ENCODE measurements at places on chromosomes 4 and X.

DNA sequence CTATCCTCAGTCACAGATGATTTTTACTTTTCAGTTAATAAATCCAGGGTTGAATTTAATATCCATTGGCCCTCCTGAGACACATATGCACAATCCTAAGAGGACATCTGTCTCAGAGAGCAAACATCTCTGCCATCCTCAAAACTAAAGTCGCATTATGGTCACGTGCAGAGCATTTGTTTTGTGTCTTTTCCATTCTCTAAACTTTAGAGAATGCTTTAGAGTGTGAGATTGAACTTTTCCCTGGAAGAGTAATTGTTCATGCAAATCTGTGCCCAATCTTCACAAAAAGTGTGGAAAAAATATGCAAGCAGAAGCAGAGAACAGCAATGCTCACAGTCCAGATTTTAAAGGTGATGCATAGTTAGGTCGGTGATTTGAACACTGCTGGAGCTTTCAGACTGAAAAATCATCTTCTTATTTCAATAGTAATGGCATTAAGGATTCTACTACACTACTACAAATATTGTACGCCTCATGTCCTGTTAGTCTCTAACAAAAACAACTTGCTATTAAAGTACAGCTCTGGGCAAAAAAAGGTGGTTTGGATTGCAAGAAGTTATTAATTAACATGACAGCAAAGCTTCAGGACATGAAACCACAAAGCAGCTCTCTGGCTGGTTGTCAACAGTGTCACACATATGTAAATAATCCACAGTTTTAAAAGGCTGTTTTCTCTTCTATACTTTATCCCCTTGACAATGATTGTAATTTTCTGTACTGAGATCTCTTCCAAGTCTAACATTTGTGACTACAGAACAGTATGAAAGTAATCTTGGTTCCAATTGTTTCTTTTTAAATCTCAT is 19.9 kb downstream of the DCHS2 start:
- no peak for DNase-seq

DNA sequence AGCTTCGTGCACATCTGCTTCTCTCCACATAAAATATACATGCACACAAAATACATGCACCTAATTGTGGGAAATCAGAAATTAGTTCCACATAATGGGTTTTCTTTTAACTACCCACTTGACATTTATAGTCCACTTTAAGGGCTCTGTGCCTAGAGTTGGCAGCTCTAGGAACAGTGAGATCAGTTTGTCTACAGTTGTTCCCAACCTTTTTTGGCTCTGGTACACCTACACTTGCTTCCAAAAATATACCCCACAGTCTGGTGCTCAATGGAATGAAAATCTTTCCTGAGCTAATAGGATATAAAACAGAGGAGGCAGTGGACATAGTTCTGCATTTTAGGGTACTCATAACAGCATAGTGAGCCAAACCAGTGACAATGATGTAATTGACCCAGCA is 36.1 kb downstream of the HDAC8 start:
- no peak for DNase-seq

- DNase-seq: no peak
These were observed 9.8 kb downstream of the ZBTB33 start for GRCh38 chrX:120260369-120260768.

DNA sequence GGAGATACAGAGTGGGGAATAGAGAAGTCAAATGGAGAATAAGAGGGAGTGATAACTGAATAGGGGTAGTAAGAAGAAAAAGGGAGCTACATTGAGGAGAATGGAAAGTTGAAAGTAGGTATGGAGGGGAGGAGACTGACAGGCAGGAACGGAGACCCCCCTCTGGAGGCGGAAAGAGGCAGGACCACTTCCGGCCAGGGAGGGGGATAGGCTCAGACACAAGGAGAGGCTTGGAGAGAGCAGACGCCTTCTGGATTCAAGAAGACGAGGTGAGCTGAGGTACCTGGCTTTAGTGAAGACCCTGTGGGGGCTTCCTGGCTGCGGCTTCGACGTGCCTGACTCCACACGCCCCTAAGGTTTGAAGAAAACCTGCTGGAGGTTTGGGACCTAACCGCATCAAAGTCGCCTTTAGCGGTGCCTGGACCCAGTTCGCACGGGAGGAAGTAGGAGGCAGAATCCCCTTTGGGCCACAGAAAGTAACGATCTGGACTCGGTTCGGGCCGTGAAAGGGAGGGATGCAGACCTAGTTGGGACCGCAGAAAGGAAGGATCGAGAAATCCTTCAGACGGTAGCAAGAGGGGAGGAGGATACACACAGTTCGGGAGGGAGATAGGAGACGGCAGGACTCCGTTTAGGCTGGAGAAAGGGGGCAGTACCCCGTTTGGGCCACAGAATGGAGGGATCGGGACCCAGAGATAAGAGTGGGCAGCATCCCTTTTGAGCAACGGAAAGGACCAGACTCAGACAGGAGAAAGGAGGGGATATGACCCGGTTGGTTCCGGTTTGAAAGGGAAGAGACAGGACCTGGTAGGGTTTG is at the start of gene TRO:
TRO (plus strand) TSS at position 215 of the 817 bp plus-strand sequence. CDS start 1,423 bp downstream, outside the sequence.
- DNase-seq: no peak

- no peak for DNase-seq
These were observed 76.7 kb downstream of the SLC4A4 start for GRCh38 chr4:71415491-71415890.

- DNase-seq: no peak
These were observed 203.7 kb upstream of the MBNL3 start for GRCh38 chrX:132692526-132692925.

DNA sequence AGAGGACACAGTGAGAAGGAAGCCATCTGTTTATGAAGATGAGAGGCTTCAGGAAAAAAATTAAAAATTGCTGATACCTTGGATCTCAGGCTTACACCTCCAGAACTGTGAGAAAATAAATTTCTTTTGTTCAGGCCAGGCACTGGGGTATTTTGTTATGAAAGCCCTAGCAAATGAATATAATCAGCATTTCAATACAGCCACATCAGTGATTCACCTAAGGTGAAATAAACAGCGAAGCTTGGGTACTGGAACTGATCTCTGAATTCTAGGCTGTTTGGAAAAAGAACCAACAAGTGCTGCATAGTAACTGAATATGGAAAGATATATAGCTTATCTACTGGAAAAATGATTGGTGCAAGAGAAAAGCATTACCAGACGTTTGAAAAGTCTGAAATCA is 88.5 kb downstream of the PDS5A start:
- no peak for DNase-seq

- no peak for DNase-seq
These were observed 99.9 kb downstream of the DCLK2 start for GRCh38 chr4:150178161-150178560.

GRCh38 chr4:183738081-183738673 is 79.1 kb downstream of the TRAPPC11 start:
- DNase-seq: no peak

DNA sequence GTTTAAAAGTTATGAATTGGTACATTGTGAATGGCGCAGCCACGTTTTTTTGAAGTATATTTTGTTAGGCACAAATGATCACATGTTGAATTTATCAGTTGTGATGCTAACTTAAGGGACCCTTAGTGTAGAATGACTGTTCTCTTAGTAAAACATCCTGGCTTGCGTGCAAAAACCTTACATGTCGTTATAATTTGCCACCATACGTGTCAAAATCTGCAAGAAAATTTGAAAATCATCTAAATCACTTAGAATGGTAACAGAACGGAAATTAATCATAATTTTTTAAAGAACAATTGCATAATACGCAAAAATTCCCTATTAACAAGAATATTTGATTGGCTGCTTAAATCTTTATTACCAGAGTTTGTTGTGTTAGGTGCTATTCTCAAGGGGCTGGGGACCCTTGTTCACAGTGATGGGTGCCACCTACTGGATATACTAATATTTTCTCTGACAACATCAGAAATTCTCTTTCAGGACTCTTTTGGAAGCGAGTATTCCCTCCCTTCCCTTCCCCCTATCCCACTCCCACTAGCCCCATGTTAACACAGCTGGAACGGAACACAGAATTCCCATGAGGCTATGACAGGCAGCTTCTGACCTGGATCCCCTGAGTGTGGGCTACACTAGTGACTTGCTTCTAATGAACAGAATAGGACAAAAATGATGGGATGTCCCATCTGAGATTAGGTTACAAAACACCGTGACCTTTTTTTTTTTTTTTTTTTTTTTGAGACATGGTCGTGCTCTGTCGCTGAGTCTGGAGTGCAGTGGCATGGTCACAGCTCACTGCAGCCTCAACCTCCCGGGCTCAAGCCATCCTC is 71.8 kb downstream of the SUPT20HL2 start:
- DNase-seq: no peak

DNA sequence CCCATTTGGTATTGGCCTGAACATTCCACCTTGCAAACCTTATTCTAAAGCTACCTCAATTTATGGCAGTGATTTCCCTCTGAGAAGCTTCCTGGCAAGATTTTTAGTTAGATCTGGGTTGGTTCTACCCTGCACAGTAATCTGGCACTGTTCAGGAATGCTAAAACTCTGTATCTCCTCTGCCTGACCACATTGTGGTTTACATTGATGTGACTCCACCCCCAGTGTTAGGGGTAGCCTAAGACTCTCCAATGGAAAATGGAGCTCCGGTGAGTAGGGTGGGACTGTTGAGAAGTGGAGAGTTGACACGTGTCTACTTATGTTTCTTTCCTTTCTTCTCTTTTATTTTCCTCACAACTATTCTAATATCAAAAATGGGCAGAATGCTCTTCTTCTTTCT is 45.4 kb downstream of the BMPR1B start:
- DNase-seq: no peak

DNA sequence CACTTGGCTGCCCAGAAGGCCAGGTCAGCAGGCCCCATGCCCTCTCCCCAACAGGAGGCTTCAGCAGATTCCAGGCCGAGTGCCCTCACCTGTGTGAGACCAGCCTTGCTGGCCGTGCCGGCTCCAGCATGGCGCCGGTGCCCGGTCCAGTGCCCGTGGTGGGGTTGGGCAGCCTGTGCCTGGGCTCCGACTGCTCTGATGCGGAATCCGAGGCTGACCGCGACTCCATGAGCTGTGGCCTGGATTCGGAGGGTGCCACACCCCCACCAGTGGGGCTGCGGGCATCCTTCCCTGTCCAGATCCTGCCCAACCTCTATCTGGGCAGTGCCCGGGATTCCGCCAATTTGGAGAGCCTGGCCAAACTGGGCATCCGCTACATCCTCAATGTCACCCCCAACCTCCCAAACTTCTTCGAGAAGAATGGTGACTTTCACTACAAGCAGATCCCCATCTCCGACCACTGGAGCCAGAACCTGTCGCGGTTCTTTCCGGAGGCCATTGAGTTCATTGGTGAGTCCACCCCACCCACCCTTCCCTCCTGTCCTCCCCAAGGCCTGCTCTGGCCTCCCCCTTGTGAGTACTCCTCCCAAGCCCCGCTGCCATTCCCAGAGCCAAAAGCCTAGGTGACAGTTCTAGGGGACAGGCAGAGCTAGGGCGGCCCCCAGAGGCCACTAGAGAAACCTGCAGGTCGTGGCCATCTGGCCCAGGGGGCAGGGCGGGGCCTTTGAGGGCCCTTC is 2.3 kb downstream of the DUSP9 start:
- no peak for DNase-seq

DNA sequence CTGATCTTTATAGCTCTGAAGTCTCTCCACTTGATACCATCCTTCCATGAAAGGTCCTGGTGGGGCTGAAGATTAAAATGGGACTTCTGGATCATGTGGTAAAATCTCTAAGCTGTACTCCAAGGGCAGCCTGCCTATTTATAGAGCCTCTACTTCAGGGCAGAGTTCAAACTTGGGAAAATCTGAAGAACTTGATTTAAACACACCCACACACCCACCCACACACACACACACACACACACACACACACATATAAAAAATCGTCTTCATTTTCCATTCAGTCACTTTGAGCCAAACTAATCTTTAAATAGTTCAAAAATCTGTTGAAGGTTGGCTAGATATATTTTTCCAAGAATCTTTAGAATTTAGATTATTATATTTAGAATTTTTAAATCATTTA is 234.9 kb upstream of the GPC4 start:
- no peak for DNase-seq

DNA sequence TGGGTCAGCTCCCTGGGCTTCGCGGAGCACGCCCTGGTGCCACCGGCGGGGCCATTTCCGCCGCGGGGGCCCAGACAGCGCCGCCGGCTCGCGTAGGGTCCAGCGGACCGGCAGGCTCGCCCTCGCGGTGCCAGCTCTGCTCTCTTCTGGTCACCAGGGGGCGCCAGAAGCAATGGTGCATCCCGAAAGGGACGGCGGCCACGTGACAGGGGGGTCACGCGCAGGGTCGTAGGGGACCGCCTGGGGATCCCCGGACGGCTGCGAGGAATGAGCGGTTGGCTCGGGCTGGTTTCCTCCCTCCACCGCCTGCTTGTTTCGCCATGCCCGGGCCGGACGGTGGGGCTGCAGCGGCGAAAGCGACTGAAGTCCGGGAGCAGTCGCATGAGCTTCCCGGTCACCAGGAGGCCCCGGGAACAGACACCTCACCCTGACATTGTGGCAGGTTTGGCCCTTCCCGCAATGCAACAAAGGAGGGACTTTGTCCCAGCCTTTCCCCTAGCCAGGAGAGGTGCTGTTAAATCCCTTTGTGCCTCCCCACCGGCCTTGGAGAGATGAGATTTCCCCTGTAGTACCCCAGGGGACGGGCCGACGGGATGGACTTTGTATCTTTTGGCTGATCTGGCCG is 15.8 kb downstream of the ZCCHC12 start:
- DNase-seq: peak; percentile 71

- DNase-seq: no peak
These were observed 41.7 kb downstream of the PTTG2 start for GRCh38 chr4:38001927-38002326.

GRCh38 chr4:176404621-176405020 is 84.9 kb downstream of the SPCS3 start:
- DNase-seq: no peak

- DNase-seq: peak; percentile 19
These were observed 88.3 kb downstream of the NHSL2 start for GRCh38 chrX:71998836-71999509.

DNA sequence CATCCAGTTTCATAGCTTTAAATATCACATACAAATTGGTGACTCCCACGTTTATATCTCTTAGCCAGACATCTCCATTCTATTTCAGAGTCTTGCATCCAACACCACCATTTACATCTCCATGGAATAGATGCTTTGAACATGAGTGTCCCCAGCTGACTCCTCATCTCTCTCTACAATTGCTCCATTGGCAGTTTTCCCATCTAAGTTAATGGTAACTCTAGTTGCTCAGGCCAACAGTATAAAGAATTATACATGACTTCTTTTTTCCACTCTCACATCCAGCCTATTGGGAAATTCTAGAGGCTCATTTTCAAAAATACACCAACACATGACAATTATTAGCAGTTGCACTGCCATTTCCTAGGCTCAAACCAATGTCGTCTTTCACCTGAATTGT is 388.2 kb downstream of the STIM2 start:
- DNase-seq: no peak

DNA sequence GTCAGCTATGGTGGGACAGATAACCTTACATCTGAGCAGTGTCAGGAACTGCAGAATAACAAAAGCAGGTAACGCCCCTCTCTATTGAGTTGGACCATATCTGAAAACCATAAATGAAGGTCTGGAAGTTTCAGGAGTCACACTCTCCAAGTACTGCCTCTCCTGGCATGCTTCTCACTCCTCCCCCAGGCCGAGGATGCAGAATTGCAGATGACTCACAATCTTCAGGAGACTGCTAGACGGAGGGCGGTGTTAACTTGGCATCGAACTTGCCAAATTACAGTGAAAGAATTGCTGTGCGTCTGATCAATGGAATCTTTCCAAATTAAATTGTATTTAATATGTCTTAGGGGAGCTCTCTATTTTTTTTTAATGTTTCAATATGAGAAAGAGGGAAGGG is 67.1 kb upstream of the TRIM2 start:
- DNase-seq: no peak
